ENCODE measurements at places on chromosomes 7 and 10.

- no peak for DNase-seq
Measured at GRCh38 chr7:90788052-90788451, 191.9 kb downstream of the CDK14 start.

DNA sequence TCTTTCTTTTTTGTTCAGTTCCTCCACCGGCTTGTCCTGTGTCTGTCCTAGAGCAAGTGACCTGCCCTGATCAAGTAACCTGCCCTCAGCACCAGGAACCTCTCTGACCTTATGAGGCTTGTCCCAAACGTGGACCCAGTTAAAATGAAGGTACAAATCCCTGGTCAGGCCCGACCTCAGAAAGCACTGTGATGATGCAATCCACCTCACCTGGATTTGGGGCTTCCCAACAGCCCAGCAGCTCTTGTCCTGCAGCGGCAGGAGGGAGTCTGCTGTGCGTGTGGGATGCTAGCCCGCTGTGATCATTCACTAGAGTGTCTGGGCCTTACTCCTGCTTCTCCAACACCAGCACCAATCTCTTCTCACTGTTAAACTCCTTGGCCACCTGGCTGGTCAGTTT lies 11.2 kb downstream of the COL17A1 start:
- no peak for DNase-seq

DNA sequence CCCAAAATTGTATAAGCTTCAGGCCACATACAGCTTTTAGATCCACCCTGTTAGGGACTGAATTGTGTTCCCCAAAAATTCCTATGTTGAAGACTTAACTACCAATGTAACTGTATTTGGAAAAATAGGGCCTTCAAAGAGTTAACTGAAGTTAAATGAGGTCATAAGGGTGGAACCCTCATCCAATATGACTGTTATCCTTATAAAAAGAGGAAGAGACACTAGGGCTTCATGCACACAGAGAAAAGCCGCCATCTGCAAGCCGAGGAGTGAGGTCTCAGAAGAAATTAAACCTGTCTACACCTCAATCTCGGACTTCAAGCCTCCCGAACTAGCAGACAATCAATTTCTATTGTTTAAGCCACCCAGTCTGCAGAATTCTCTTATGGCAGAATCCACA lies 317.9 kb upstream of the NFE2L3 start:
- no peak for DNase-seq

DNA sequence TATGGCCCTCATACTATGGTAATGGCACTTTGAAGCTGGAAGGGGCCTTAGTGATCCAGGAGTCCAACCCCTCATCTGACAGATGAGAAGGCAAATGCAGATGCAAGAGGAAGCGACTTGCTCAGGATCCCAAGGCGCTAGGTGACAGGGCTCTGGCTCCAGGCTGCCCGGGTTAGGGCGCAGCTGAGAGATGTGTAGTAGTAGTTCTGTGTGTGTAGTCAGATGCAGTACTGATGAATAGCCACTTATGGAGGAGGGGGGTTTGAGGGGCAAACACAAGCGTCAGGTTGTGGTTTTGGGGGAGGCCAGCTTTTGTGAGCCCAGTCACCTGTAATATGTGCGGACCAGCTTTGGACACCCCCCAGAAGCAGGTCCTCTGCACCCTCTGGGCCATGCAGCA lies 4.8 kb downstream of the ADRA2A start:
- DNase-seq = no peak

GRCh38 chr10:116696919-116697318 lies 45.4 kb downstream of the HSPA12A start:
- no peak for DNase-seq

- no peak for DNase-seq
Measured at GRCh38 chr7:128247640-128248194, 6.6 kb downstream of the LEP start.

All from NCI-H1694 treated with DMSO at 0.1 percent for 48 hours (cell line).